ENCODE measurements at places on chromosomes 6 and 20. TPM values are rescaled to one million over a fixed set of nuclear protein-coding genes. Genes with fewer than 3 reads are reported as not detected.

Gene PRR18
- total RNA-seq, result 2.9 TPM

Gene ACTL10
- total RNA-seq, result 0.26 TPM

- DNase-seq, result peak; percentile 30
- no peaks in the 10 kb centered on the region for H3K27me3 ChIP-seq
- H3K27ac ChIP-seq, result peak overlapping the region; percentile 78
- H3K36me3 ChIP-seq, result peaks cover 2% of the 10 kb centered on the region
- no peak overlapping the region for H3K4me3 ChIP-seq
- H3K4me1 ChIP-seq, result no peaks in the 10 kb centered on the region
Measured at GRCh38 chr6:136609873-136610706, 59.9 kb upstream of the MAP7 start.

GRCh38 chr6:17519120-17519519, 81.0 kb upstream of the FAM8A1 start:
- H3K36me3 ChIP-seq, result no peaks in the 10 kb centered on the region
- H3K27me3 ChIP-seq, result no peaks in the 10 kb centered on the region
- no peak overlapping the region for H3K27ac ChIP-seq
- DNase-seq, result peak; percentile 20
- H3K4me1 ChIP-seq, result no peaks in the 10 kb centered on the region
- H3K4me3 ChIP-seq, result no peak overlapping the region

GRCh38 chr6:4316867-4317400, 181.6 kb upstream of the ECI2 start:
- H3K4me1 ChIP-seq, result peaks cover 15% of the 10 kb centered on the region
- H3K27me3 ChIP-seq, result no peaks in the 10 kb centered on the region
- DNase-seq, result peak; percentile 61
- peak overlapping the region; percentile 51 for H3K27ac ChIP-seq

DNA sequence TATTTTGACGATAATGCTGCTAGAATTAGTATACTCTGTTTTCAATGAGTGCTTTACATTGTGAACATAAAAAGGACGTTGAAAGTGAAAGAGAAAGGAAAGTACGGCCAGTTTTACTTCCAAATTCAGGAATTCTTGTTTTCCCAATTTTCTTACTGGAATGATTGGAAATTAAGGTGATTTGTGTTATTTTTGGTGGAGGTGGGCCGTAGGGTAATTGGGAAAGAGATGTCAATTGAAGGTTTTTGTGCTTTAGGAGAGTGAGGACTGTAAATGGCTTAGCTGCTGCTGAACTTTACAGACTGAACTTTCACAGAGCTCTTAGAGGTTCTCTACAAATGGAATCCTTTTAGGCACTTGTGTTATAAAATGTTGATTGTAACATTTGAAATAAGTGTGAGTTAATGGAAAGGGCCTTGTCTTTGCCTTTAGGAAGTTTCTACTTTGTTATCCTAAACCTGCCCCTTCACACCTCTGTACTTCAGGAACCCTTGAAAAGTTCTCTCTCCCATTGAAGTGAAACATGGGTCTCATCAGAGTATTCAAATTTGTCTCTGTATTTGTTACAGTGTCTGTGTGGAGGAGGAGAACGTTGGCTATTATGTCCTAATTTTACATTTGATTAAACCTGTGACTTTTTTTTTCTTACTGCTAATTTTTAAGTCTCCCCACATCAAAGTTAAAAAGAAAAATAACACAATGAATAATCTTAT, 256.4 kb downstream of the ARID1B start:
- H3K36me3 ChIP-seq, result no peaks in the 10 kb centered on the region
- peak overlapping the region; percentile 53 for H3K27ac ChIP-seq
- DNase-seq, result peak; percentile 80
- peak overlapping the region; percentile 31 for H3K4me3 ChIP-seq
- H3K4me1 ChIP-seq, result peaks cover 18% of the 10 kb centered on the region

- no peaks in the 10 kb centered on the region for H3K36me3 ChIP-seq
- H3K4me3 ChIP-seq, result no peak overlapping the region
Measured at GRCh38 chr6:16944596-16944995, 157.3 kb upstream of the STMND1 start.

Data from lung (tissue), 17 donors.